ENCODE measurements at places on chromosomes 2 and 18.

- no peak for DNase-seq
Measured at GRCh38 chr2:151967829-151968722, 130.8 kb downstream of the CACNB4 start.

GRCh38 chr2:175840256-175840655 lies 161.8 kb downstream of the LNPK start:
- no peak for DNase-seq

DNA sequence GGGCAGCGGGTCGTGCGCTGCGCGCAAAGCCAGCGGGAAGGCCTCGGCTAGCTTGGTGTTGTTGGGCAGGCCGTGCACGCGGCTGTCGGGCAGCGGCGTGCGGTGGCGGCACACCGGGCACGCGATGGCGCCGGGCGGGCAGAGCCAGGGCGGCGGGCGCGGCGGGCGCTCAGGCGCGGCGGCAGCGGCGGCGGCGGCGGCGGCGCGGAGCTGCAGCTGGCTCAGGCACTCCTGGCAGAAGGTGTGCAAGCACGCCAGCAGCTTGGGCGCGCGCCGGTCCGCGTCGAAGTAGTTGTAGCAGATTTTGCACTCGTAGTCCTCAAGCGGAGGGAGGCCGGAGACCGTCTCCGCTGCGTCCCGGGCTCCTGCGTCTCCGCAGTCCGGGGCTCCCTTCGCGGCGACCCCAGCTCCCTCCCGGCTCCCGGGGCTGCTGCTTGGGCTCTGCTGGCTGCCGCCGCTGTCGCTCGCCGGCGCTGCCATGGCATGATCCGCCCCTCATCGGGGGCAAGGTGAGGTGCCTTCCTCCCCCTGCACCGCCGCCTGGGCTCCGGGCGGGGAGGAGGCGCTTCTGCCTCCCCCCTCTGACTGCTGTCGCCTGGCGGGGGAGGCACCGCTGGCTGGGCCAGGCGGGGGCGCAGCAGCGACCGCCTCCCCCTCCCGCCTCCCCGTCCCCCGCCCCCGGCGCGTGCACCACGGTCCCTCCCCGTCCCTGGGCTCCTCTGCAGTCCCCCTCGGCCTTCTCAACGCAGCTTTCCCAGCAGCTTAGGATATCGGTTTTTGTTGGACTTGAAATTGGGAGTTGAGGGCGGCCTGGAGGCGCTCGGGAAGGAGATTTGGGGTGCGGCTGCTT lies 21.0 kb upstream of the PAX3 start:
- peak; percentile 4 for DNase-seq

GRCh38 chr2:62375113-62375420 lies 130.9 kb downstream of the TMEM17 start:
- no peak for DNase-seq

DNA sequence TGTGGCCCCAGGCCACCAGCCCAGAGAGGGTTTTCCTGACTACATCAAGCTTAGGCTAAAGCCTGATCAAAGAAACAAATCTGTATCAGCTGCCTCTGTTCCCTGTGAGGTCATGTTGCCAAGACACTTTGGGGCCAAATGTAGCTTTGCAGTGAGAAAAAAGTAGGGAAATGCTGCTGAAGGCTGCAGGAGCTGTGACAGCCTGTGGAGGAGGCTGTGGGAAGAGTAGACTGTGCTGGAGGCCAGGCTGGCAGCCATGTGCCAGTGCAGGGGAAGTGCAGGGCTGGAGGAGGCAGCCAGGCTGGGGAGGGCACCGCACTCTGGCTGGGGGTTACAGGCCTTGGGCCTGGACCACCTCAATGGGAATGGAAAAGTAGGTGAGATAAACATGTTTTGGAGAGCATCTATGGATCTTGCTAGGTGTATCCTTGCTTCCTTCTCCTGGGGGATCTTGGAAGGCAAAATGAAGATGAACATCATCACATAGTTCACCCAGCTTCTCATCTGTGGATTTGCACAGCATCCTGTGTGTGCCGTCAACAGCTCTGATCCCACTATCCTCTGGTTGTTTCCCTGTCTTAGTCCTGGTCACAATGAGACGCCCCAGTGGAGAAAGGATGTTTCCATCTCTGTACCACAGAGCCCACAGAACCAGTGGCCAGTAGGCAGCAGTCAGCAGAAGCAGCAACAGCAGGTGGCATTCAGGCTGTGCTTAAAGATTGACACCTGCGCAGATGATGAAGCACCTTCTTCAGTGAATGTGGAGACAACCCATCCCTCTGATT lies 103.8 kb upstream of the COPS8 start:
- no peak for DNase-seq

- no peak for DNase-seq
Measured at GRCh38 chr2:195003881-195004471, 653.0 kb upstream of the SLC39A10 start.

GRCh38 chr2:172931256-172931894 lies 144.3 kb upstream of the MAP3K20 start:
- DNase-seq, result no peak

GRCh38 chr2:7241041-7241745 lies 324.0 kb downstream of the RNF144A start:
- no peak for DNase-seq

- no peak for DNase-seq
Measured at GRCh38 chr2:8579485-8580085, 102.3 kb upstream of the ID2 start.

DNA sequence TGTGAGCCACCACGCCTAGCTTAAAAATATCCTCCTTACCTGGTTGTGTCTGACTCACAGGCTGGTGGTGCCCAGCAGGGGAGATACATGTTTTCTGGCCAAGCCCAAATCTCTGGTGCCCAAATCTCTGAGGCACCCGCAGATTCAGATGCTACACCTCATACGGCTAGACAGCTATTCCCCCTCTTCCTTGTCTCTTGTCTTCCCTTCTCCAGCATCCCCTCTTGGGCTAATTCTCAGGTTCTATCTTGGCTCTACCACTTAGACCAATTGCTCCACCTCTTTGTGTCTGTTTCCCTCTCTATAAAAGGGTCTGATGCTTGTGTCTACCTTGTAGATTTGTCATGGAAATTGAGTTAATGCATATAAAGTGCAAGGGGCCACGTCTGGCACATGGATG lies 13.4 kb downstream of the LAMA3 start:
- DNase-seq, result no peak

- DNase-seq, result no peak
Measured at GRCh38 chr2:38251940-38252339, 125.1 kb downstream of the ATL2 start.

GRCh38 chr2:99476629-99477028 lies 13.2 kb downstream of the REV1 start:
- DNase-seq, result no peak

DNA sequence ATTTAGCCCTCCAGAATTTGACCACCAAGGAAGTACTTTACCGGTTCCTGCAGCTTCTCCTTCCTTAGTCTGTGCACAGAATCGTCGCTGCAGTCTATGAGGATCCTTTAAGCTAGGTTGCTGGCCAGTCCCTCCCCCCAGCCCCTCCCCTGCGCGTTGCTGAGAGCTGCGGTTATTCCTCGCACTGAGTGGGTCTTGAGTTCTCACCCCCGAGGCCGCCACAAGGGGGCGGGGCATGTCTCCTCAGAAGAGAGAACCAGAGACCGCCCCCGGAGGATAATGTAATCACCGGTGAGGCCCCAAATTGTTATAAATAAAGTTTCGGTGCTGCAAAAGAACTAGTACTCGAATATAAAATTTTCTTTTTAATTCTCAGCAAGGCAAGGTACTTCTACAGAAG lies 1184.9 kb upstream of the CDH2 start:
- peak; percentile 6 for DNase-seq

- DNase-seq, result no peak
Measured at GRCh38 chr2:144730711-144731110, 210.8 kb upstream of the ZEB2 start.

DNA sequence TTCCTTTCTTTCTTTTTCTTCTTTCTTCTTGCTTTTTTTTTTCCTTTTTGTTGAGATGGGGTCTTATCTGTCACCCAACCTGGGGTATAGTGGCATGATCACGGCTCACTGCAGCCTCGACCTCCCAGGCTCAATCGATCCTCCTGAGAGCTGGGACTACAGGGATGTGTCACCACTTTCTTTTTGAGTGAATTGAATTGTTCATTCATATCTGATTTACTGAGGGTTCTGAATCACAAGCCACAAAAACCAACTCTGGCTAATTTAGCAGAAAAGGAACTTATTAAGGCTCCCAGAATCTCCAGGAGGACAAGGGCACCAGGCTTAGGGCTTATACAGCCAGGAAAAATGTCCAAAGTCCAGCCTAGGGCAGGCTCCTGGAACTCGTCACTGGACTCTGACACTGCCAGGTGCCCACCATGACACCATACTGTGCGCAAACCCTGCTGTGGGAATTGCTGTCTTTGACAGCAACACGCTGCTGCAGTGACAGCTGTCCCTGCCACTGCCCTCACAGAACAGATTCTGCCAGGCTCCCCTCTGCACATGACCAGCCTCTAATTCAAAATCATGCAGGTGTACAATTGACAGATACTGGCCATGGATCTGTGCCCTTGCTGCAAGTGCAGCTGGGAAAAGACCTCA lies 42.9 kb upstream of the EML6 start:
- peak; percentile 16 for DNase-seq

- DNase-seq, result no peak
Measured at GRCh38 chr2:54606393-54606958, 117.0 kb upstream of the EML6 start.

- DNase-seq, result no peak
Measured at GRCh38 chr2:173299764-173300163, 54.9 kb upstream of the CDCA7 start.

- no peak for DNase-seq
Measured at GRCh38 chr2:238706163-238706562, 141.7 kb upstream of the TWIST2 start.
